ENCODE measurements at places on chromosomes 6 and 20.

DNA sequence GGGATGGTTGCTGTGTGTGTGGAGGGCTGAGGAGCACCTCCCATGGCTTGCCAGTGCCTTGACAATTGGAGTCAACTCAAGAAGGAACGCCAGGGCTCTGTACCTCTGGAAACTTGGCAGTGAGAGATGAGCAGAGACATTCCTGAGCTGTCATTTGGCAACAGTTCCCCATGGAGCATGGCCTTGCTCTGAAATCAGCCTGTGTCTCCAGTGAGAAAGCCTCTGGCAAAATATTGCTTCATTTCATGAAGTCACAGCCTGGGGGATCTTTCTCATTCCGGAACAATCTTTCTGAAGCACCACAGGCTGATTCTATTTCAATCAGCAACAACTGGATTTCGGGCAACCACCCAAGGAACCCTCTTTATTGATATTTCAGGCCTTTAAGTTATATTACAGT is 52.2 kb upstream of the FNDC1 start:
- no peak for DNase-seq

- no peak for DNase-seq
Observed at GRCh38 chr20:916125-916799, at the start of gene ANGPT4. Gene ANGPT4 (minus strand): TSS chr20:916334. CDS start chr20:916214, 120 bp downstream.

DNA sequence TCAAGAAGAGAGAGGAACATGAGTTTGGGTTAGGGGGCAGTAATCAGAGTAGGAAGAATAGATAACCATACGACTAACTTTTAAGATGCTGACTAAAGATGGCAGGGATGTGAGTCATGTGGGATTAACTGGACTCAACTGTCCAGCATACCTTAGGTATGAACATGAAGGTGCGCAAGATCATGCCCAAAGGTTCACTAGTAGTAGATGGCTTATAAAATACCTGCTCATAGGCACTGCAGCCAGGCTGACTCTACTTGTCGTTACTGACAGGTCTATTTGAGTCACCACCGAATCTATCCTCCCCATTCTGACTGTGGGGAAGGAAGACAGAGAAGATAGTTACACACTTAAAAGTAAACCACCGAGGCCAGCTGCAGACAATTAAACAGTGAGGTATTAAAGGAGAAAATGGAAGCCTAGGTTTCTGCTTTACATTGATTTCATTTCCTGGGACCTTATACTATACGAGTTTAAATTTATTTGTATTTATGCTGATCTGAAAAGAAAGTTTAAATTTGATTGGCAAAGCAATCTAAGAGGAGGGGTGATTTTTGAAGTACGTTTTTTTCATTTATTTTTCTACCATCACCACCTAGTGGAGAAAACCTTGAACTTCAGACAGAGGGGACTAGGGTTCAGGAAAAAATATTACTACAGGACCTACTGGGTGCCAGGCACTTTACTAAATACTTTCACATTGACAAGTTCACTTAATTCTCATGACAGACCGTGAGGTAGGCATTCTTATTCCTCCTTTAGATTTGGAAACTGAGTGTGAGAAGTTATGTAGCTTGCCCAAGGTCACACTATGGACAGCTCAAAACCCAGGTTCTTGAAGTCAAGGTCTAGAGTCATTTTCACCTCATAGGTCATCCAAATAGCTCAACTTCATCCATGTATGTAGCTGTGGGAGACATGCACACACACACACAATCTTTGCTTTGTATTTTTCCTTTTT is 4.0 kb upstream of the WRNIP1 start:
- DNase-seq = no peak

GRCh38 chr6:113340371-113340770 is 516.8 kb upstream of the MARCKS start:
- DNase-seq = no peak

DNA sequence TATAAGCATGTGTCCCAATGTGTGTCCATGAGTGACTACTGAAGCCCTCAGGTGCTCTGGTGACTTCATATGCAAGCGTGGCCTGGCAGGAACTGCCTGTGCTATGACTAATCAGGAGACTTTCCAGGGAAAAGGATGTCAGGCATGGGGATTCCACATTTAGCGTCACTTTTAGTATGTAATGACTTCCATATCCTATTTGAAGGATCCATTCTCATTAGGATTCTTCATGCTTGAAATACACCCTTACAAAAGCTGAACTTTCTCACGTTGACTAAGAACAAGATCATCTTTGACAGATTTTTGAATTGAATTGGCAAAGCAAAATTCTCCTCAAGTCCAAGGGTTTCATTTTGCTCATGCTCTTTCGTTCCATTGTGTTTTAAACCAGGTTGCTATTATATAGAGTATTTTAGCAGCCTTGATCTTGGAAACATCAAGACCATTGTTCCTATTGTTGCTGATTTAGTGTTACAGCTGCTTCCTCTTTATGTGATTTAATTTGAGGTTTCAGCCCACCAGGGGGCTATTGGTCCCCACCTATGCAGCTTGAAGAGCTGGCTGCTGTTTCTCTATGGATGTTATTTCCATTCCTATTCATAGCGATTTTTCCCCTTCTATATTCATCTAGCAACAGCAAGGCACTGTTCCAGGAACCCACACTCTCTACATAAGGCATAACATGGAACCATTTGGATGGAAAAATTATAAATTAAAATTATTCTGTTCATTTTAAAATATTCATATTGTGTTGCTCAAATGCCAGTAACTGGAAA is 418.6 kb downstream of the CDKAL1 start:
- DNase-seq = no peak

- DNase-seq = no peak
Observed at GRCh38 chr6:106014955-106015354, 71.2 kb upstream of the PRDM1 start.

- no peak for DNase-seq
Observed at GRCh38 chr20:63286781-63287696, 5.9 kb upstream of the COL20A1 start.
